Stimulated activated CD8-positive, alpha-beta memory T cell treated with anti-CD3 and anti-CD28 coated beads, Interleukin-4, amount 100 ng/mL, for 4 hours (primary cell): ENCODE measurements at places on chromosomes 7 and 10.

DNA sequence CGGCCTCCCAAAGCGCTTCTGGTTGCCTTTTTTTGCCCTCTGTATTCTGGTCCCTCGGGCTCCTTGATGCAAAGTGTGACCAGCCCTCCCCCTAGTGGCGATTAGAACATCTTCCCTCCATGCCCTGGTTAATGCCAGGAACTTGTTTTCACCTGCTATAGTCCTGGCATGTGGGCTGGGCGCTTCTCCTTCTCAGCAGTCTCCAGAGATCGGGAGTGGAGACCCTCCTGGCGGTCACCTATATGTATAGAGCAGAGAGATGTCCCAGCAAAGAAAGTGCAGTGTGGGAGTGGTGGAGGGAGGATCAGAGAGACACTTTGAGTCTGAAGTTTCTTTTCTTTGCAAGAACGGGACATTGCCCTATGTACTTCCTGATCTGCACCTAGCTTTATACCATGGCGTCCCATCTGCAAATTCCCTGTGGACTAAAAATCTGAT is 264.1 kb downstream of the OTUD1 start:
- DNase-seq = no peak

DNA sequence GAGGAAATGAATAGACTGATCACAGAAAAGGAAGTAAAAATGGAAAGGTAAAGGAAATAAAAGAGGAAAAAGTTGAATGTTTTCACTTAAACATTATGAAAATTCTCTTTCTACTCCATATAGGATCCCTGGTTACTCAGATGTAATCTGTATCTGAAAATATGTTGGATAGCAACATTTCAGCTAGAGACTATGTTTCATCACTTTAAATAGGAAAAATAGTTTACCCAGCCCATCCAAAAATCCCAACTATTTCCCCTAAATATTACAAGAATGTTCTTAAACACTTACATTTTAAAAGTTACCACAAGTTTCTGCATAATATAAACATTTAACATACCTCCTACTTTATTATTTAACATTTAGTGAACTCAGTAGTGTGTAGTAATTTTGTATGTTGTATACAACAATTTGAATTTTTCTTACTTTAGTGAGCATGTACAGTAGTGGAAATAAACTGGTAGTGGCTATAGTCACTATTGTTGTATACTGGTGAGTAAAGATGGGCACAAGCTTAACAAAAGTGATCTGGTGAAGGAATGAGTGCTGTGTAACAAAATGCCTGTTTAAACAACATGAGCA is 27.1 kb downstream of the SLF2 start:
- no peak for DNase-seq

DNA sequence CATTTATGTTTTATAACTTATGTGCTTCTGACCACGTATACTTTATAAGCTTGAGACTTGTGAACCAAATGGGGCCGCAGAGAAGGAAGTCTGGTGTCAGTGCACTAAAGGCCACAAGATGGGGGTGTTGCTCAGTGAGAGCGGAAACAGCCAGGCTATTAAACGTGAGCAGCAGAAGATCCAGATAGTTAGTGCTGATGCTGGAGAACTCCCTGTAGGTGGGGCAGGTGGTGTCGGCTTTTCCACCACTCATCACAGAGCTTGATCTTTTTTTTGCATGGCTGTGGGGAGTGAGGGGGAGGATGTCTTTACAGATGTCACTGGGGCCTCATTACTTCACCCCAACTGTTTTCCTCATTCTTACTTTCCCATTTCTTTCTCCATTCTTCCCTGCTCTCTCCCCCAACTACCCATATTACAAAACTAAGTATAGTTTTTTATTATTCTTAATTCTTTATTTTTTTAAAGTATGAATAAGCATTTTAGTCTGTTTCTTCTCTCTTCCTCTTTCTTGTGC is 34.7 kb downstream of the ACADSB start:
- peak; percentile 1 for DNase-seq

DNA sequence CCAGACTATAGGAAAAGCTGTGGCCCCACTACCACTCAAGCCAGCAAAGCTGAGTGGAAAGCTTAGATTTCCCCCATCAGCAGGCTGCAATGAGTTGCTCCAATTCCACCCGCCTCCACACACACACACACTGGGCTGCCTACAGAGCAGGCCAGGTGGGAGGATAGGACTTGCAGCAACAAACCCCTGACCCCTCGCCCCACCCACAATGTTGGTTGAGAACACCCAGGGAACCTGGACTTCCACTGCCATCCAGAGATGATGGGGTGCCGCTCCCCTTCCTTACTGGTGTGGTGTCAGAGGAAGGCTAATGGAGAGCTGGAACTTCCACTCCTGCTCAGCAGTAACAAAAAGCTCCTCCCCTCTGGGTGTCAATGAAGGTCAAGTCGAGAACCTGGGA is 16.8 kb upstream of the PLEKHA1 start:
- DNase-seq = no peak

DNA sequence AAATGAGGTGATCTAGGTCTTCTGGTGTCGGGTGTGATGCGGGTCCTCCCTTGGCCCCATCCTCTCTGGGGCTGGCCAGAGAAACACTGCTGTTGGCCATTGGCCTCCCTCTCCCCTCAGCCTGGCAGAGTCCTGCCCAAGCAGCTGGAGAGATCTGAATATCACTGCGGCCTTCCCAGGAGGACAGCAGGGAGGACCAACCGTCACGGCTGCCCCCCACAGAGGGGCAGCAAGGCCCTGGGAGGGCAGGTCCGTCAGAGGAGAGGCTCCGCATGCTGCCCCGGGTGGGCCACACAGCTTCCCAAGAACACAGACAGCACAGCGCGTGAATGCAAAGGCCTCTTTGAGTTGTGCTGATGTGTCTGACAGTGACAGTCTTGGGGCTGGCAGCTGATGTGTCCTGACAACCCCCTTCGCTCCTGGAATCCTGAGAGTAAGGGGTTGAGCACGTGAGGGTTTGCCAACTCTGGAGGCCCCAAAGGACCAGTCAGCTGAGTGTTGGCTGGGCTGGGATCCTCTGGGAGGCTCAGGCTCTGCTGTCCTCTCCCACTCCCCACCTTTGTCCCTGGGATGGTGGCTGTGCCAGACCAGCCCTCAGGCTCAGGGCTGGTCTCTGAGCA is 132.5 kb upstream of the UNC5B start:
- no peak for DNase-seq

DNA sequence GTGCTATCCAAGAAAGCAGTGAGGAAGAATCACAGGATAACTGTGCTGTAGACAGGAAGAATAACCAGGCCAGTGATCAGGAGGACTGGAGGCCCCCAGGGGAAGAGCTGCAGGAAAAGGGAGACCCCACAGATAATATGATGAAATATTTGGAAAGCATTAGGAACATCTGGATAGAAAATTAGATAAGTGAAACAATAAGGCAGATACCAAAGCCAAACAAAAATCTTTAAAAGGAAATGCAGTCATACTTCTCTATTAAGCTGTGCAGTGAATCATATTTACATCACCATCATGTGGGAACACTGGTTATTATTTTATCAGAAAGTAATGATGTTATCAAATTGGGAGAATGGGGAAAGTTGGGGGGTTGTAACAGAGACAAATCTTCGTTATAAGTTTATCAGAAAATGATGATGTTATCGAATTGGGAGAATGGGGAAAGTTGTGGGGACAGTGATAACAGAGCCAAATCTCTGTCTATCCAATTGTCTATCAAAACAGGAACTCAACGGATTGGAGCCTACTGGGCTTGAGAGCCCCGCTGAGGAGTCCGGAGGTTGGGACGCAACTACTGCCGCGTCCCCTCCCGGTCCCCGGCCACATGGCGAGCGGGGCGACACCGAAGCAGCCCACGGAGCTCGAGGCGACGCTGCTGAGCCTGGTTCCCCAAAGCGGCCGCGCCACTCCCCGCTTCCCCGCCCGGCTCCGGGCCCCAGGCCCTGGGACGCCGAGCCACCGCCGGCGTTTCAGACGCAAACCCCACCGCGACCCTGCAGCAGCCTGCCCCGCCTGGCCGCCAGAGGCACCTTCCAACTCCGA is 14.0 kb upstream of the RALA start:
- DNase-seq = no peak

- no peak for DNase-seq
Observed at GRCh38 chr7:65448816-65449504, 75.3 kb downstream of the ZNF92 start.

- DNase-seq = no peak
Observed at GRCh38 chr10:129918836-129919235, 45.2 kb downstream of the EBF3 start.

DNA sequence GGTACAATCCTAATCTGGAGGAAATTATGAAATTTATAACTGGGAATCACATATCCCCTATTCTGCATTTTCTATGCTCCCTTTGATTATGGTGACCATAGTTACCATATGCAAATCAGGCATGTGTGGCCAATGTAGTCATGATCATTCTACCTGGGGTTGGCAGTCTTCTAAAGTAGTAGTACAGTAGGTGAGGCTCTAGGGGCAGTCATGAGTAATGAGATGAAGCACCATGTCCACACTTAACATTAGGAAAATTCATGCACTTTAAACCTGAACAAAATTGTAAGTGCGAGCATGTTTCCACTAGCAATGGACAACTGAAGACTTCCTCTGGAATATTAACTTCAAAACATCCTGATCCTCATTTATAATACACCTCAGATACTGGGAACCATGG is 545.9 kb downstream of the SUGCT start:
- DNase-seq = no peak

DNA sequence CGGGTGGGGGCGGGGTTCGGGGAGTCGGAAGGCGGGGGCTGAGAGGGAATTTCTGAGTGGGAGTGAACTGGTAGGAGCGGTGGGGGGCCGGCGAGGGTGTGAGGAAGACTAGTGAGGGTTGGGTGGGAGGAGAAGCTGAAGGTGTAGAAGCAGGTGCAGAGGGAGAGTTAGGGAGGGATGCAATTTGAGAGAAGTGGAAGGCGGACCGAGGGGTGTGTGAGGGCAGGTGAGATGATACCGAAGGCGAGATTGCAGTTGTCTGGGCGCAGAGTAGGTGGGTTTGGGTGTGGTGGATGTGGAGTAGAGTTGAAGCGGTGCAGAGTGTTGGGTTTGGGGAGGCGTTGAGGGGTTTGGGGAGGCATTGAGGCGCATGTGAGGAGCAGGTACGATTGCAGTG is 643 bp downstream of the KAT6B start:
- DNase-seq = no peak

GRCh38 chr7:1103009-1103788 is 15.3 kb downstream of the GPER1 start:
- no peak for DNase-seq

GRCh38 chr10:17100586-17100985 is 29.0 kb downstream of the CUBN start:
- no peak for DNase-seq

- no peak for DNase-seq
Observed at GRCh38 chr7:80876894-80877414, 41.9 kb downstream of the SEMA3C start.

- DNase-seq = no peak
Observed at GRCh38 chr10:67385566-67385965, 310.4 kb downstream of the CTNNA3 start.

GRCh38 chr10:126198681-126199080 is 189.6 kb downstream of the ADAM12 start:
- no peak for DNase-seq

DNA sequence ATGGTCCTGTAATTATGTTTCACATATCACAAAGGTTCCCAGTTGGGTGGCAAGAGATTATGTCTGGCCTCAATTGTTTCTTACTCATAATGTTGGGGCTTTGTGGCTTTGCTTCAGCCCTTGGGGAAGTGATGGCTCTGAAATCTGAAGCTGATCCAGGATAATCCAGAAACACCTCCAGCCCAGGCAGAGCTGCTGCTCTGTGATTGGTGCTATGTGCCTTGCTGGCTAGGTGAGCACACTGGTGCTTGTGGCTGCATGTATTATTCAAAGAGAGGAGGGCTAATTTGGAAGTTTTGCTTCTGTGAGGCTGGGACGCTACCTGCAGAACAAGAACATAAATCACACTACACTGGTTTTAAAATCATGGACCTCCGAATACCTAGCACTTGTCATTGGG is 346.6 kb upstream of the MGMT start:
- DNase-seq = no peak

- DNase-seq = no peak
Observed at GRCh38 chr7:140593672-140593982, 47.0 kb downstream of the DENND2A start.
